ENCODE measurements at places on chromosomes 7 and 10. TPM values are rescaled to one million over a fixed set of nuclear protein-coding genes. Genes with fewer than 3 reads are reported as not detected.

IQCE gene
- total RNA-seq = 5.9 TPM

MUC3A gene
- 0.13 TPM for total RNA-seq

OIT3 gene
- 0.13 TPM for total RNA-seq

TEX36 gene
- total RNA-seq = not detected

MKX gene
- not detected for total RNA-seq

GRID1 gene
- under 0.01 TPM for total RNA-seq

HABP2 gene
- not detected for total RNA-seq

IDI2 gene
- total RNA-seq = not detected

PLXDC2 gene
- 17.1 TPM for total RNA-seq

PNLIPRP3 gene
- under 0.01 TPM for total RNA-seq

SDK1 gene
- total RNA-seq = 2.1 TPM

All from dermis microvascular lymphatic vessel endothelial cell (primary cell).